Neuronal stem cell (in vitro differentiated cells): ENCODE measurements at places on chromosomes 2 and 18.

DNA sequence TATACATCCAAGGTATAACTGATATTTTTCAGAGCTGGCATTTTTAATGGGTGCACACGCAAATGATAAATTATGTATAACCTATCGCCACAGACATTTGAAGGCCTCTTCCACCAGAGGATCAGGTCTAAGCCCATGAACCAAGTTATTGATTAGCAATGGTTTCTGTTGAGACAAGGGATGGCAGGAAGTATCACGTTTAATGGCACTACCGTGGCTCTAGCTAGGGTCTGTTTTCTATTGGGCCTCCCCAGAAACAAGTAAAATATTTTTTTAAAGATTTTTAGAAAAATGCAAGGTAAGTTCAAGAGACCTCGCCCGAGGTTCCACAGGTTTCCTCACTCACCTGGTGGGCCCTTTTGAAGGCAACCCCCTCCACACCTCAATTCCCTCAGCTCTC, 667 bp downstream of the GFPT1 start:
- no peaks in the 10 kb centered on the region for H3K27me3 ChIP-seq
- H3K4me3 ChIP-seq = peak overlapping the region; percentile 84
- peaks cover 5% of the 10 kb centered on the region for H3K4me1 ChIP-seq
- no peaks in the 10 kb centered on the region for H3K36me3 ChIP-seq
- no peak overlapping the region for H3K27ac ChIP-seq

- H3K27me3 ChIP-seq = no peaks in the 10 kb centered on the region
- H3K27ac ChIP-seq = no peak overlapping the region
Observed at GRCh38 chr2:199977984-199978415, 22.6 kb downstream of the MAIP1 start.

DNA sequence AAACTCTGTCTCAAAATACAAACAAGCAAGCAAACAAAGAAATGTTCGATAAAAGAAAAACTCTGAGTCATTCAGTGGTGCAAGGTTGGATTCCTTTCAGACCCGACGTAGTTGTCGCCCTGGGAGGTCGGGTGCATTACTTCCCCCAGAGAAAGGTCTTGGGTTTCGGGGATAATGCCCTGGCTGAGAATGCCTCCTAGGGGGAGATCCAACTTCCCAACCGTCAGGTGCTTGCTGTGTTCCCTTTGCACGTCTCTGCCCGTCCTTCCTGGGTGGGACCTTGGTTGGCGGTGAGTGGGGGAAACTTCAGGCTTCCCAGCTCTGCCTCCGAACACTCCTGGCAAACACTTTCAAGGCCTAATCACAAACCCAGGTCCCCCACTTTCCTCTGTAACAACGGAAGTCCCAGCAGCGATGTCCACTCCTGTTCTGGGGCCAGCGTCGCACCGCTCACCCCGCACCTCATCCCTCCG, 609 bp downstream of the TPGS2 start:
- no peaks in the 10 kb centered on the region for H3K4me1 ChIP-seq
- H3K27me3 ChIP-seq = no peaks in the 10 kb centered on the region
- H3K27ac ChIP-seq = peak overlapping the region; percentile 73
- peak; percentile 48 for DNase-seq

DNA sequence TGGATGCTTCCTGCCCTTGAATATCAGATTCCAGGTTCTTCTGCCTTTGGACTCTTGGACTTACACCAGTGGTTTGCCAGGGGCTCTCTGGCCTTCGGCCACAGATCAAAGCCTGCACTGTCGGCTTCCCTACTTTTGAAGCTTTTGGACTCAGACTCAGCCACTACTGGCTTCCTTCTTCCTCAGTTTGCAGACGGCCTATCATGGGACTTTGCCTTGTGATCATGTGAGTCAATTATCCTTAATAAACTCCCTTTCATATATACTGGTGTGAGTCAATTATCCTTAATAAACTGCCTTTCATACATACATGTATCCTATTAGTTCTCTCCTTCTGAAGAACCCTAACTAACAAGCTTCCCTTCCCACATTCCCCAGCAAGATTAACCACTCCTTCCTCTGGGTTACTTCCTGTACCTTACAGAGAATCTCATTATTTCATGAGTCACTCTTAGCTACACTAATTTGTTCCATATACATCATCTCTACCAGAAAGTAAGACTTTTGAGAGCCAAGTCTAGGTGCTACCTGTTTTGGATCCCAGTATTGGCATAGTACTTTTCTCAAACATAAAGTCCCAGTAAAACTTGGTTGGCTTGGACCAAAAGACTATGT, 31.3 kb upstream of the LRATD1 start:
- H3K4me3 ChIP-seq = no peak overlapping the region
- H3K27me3 ChIP-seq = no peaks in the 10 kb centered on the region
- no peak overlapping the region for H3K27ac ChIP-seq
- H3K4me1 ChIP-seq = no peaks in the 10 kb centered on the region
- no peaks in the 10 kb centered on the region for H3K36me3 ChIP-seq
- no peak for DNase-seq

DNA sequence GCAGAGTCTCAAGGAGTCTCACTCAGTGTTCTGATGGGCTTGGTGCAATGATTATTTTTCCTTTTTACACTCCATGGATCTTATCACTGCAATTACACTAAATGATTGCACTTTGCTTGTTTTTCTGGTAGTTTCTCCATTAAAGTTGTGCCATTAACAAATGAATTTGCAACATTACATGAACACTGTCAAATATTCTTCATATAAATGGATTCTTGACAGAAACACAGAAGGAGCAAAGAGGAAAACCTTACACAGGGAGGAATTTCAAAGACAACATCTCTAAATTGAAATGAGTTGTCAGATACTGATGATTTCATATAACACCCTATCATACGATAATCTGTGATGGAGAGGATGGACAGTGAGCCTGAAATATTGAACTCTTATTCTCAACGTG, 65.4 kb upstream of the CHST9 start:
- H3K36me3 ChIP-seq = no peaks in the 10 kb centered on the region
- DNase-seq = no peak
- H3K4me3 ChIP-seq = no peak overlapping the region
- H3K27ac ChIP-seq = no peak overlapping the region
- H3K27me3 ChIP-seq = peaks cover 3% of the 10 kb centered on the region
- no peaks in the 10 kb centered on the region for H3K4me1 ChIP-seq

DNA sequence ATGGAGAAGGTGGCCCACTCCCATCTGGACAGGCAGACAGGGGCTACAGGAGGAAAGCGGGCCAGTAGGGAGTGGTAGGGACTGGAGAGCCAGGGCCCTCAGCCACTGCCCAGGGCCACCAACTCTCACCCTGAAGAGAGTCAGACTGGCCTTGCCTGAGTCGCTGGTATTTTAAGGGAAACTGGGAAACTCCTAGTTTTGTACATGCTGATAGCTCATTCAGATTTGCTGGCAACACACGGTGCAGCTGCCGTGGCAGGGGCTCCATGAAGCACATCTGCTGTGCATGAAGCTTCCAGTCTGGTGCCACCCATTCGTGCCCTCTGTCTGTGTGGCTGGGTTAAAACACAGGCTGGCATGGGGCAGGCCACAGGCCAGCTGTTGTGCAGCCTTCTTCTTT, 137.3 kb upstream of the GLI2 start:
- H3K27me3 ChIP-seq = no peaks in the 10 kb centered on the region
- H3K4me3 ChIP-seq = peak overlapping the region; percentile 36
- H3K36me3 ChIP-seq = no peaks in the 10 kb centered on the region
- no peak overlapping the region for H3K27ac ChIP-seq

- H3K4me3 ChIP-seq = no peak overlapping the region
- peaks cover 6% of the 10 kb centered on the region for H3K36me3 ChIP-seq
- no peaks in the 10 kb centered on the region for H3K27me3 ChIP-seq
- peaks cover 3% of the 10 kb centered on the region for H3K4me1 ChIP-seq
- no peak overlapping the region for H3K27ac ChIP-seq
Observed at GRCh38 chr18:79382681-79383387, 12.9 kb upstream of the NFATC1 start.

GRCh38 chr2:239726091-239726591, 299.0 kb downstream of the NDUFA10 start:
- no peak overlapping the region for H3K4me3 ChIP-seq
- H3K27ac ChIP-seq = no peak overlapping the region
- H3K4me1 ChIP-seq = peaks cover 15% of the 10 kb centered on the region
- DNase-seq = no peak
- peaks cover 4% of the 10 kb centered on the region for H3K36me3 ChIP-seq

- H3K27me3 ChIP-seq = no peaks in the 10 kb centered on the region
- peak; percentile 48 for DNase-seq
- peak overlapping the region; percentile 91 for H3K27ac ChIP-seq
- peaks cover 6% of the 10 kb centered on the region for H3K4me1 ChIP-seq
Observed at GRCh38 chr2:213232649-213233437, 51.4 kb upstream of the SPAG16 start.

- no peaks in the 10 kb centered on the region for H3K4me1 ChIP-seq
- no peak overlapping the region for H3K27ac ChIP-seq
Observed at GRCh38 chr2:130769343-130769907, 14.1 kb downstream of the AMER3 start.

- no peak overlapping the region for H3K27ac ChIP-seq
- DNase-seq = no peak
- peaks cover 39% of the 10 kb centered on the region for H3K27me3 ChIP-seq
- H3K4me3 ChIP-seq = no peak overlapping the region
- H3K36me3 ChIP-seq = no peaks in the 10 kb centered on the region
Observed at GRCh38 chr2:95343429-95344214, 46.5 kb downstream of the KCNIP3 start.

DNA sequence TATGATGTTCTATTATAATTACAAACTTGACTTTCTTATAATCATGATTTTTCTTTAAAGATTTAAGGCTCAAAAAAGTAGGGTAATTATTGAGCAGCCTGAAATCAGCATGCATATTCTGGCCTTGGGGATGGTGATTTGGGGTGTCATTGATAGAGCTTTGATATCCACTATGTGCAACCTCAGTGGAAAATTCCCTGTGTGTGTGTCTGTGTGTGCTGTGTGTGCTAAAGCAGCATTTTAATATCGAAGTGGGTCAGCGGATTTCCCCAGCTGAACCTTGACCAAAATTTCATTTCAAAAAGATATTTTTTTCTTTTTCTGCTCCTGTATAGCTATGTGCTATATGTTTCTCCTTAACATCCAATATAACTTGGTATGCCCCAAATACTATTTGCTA, 11.6 kb downstream of the KCNJ3 start:
- H3K27ac ChIP-seq = no peak overlapping the region
- no peak overlapping the region for H3K4me3 ChIP-seq
- no peaks in the 10 kb centered on the region for H3K27me3 ChIP-seq
- H3K36me3 ChIP-seq = no peaks in the 10 kb centered on the region

GRCh38 chr2:75870133-75870532, 159.4 kb upstream of the GCFC2 start:
- H3K4me1 ChIP-seq = no peaks in the 10 kb centered on the region
- no peak overlapping the region for H3K27ac ChIP-seq
- no peaks in the 10 kb centered on the region for H3K27me3 ChIP-seq
- no peaks in the 10 kb centered on the region for H3K36me3 ChIP-seq

DNA sequence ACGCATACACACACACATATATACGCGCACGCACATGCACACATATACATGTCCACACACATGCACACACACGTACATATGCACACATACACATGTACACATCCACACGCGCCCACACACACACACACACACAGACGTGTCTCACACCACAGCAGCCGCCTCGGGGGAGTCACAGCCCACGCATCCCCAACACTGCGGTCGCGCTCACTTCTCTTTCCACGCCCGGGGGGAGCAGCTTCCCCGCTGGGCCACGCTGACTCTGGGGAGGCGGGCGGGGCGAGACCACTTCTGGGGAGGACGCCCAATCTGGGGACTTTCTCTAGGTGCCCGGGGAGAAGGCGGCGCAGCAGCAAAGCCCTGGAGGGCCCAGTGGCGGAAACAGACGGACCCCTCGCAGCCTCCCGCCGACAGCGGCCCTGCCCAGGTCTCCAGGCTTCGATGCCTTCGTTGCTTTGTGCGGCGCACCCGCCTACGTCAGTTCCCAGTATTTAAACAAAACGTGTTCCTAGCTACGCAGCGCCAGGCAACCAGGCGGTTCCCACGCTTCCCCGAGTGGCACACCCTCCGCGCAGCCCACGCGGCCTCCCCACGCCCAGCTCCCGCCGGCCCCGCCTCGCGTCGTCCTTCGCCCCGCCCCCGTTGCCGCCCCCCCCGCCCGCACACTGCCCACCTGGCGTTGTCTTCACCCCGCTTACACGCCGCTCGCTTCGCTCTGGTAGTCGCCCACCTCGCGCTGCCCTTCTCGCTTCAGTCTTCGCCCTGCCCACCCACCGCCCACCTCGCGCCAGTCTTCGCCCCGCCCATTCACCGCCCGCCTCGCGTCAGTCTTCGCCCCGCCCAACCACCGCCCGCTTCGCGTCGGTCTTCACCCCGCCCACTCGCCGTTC, 810 bp upstream of the RBFA start:
- peaks cover 9% of the 10 kb centered on the region for H3K4me1 ChIP-seq
- peaks cover 8% of the 10 kb centered on the region for H3K36me3 ChIP-seq

DNA sequence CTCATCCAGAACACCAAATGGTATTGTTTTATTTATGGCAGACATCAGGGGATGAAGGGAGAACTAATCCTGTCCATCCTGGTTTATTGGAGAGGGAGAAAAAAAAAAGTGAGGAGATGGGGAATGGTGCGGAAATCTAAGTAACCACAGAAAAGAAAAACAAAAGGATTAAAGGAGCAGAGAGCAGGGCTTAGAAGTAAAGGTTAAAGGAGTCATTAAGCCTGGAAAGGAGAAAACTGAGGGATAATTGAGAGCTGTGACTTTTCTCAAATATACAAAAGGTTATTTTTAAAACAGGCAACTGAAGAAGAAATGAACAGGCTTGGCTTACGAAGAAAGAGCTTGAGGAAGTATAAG, 127.2 kb upstream of the PPP1CB start:
- no peaks in the 10 kb centered on the region for H3K27me3 ChIP-seq
- DNase-seq = no peak
- H3K36me3 ChIP-seq = no peaks in the 10 kb centered on the region

DNA sequence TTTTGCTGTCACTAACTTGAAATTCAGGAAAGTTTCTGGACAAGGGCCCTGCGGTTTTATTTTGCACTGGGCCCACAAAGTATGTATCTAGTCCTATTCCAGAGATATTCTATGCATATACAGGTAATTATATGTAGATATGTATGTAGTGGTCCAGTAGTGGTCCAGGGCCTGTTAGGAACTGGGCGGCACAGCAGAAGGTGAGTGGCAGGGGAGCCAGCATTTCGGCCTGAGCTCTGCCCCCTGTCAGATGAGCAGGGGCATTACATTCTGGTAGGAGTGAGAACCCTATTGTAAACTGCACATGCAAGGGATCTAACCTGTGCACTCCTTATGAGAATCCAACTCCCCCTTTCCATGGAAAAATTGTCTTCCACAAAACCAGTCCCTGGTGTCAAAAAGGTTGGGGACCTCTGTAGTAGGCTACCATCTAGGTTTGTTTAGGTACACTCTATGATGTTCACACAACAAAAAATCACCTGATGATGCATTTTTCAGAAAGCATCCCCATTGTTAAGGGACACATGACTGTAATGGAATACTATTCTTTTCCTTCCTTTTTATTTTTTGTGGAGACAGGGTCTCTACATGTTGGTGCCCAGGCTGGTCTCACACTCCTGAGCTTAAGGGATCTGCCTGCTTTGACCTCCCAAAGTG, 2.8 kb upstream of the PPP4R3B start:
- DNase-seq = no peak
- no peaks in the 10 kb centered on the region for H3K27me3 ChIP-seq
- no peak overlapping the region for H3K27ac ChIP-seq
- H3K36me3 ChIP-seq = peaks cover 26% of the 10 kb centered on the region

GRCh38 chr2:76711490-76711889, 810.7 kb downstream of the LRRTM4 start:
- DNase-seq = no peak
- H3K36me3 ChIP-seq = no peaks in the 10 kb centered on the region
- no peaks in the 10 kb centered on the region for H3K27me3 ChIP-seq
- H3K4me3 ChIP-seq = no peak overlapping the region
- H3K4me1 ChIP-seq = no peaks in the 10 kb centered on the region
- no peak overlapping the region for H3K27ac ChIP-seq
